ENCODE measurements at places on chromosomes 4 and X.
A peak's percentile ranks its signal among the peaks of the same experiment; 100 is the strongest.

- DNase-seq: no peak
These were observed 67.0 kb upstream of the GPC4 start for GRCh38 chrX:133482056-133482952.

DNA sequence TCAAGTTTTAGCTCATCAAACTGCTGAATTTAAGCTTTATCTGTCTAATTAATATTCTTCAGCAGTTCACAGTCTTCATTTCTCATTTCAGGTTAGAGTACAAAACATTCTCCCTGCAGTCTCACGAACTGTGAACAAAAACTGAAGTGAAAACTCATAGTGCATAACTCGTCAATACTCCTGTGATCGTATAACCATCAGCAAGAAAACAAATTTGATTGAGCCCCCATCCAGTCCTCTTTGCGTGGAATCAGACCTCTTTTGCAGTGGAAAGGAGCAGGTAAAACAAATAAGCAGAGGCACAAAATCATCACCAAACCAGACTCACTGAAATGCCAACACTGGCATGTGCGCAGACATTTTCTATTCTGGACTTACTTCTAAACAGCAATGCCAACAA, 12.7 kb downstream of the ADAM29 start:
- no peak for DNase-seq

- no peak for DNase-seq
These were observed 3.7 kb upstream of the RHOH start for GRCh38 chr4:40193016-40193571.

- no peak for DNase-seq
These were observed 12.0 kb downstream of the CCKAR start for GRCh38 chr4:26478330-26478729.

GRCh38 chr4:3074078-3074845, at the start of the genes HTT and HTT-AS:
Gene HTT (plus strand): TSS chr4:3074681. CDS start chr4:3074826, 145 bp downstream.
Gene HTT-AS (minus strand): TSS chr4:3074538.
- peak; percentile 92 for DNase-seq

GRCh38 chrX:2183193-2183725, 317.5 kb downstream of the DHRSX start:
- DNase-seq: no peak

- no peak for DNase-seq
These were observed 1080.3 kb downstream of the CCSER1 start for GRCh38 chr4:91207535-91207934.

DNA sequence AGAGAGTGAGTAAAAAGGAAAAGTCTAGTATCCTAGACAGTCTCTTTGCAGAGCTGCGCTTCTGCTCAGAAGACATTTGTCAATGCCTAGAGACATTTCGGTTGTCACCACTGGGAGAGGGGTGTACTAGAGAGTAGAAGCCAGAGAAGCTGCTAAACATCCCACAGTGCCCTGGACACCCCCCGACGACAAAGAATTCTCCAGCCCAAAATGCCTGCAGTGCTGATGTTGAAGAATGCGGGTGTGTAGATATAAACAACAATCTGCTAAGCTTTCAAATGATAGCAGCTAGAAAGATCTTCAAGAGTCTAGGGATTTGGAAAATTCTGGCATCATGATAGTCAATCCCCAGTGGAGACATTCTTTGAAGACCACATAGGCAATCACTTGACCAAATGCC, 90.1 kb downstream of the PALLD start:
- DNase-seq: no peak

DNA sequence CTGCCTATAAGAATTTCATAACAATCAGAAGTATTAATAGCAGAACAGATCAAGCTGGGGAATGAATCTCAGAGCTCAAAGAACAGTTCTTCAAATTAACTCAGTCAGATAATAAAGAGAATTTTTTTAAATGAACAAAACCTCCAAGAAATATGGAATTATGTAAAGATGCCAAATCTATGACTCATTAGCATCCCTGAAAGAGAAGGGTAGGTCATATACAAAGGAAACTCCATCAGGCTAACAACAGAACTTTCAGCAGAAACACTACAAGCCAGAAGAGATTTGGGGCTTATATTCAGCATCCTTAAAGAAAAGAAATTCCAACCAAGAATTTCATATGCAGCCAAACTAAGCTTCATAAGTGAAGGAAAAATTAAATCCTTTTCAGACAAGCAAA, 28.6 kb downstream of the CBR4 start:
- no peak for DNase-seq

DNA sequence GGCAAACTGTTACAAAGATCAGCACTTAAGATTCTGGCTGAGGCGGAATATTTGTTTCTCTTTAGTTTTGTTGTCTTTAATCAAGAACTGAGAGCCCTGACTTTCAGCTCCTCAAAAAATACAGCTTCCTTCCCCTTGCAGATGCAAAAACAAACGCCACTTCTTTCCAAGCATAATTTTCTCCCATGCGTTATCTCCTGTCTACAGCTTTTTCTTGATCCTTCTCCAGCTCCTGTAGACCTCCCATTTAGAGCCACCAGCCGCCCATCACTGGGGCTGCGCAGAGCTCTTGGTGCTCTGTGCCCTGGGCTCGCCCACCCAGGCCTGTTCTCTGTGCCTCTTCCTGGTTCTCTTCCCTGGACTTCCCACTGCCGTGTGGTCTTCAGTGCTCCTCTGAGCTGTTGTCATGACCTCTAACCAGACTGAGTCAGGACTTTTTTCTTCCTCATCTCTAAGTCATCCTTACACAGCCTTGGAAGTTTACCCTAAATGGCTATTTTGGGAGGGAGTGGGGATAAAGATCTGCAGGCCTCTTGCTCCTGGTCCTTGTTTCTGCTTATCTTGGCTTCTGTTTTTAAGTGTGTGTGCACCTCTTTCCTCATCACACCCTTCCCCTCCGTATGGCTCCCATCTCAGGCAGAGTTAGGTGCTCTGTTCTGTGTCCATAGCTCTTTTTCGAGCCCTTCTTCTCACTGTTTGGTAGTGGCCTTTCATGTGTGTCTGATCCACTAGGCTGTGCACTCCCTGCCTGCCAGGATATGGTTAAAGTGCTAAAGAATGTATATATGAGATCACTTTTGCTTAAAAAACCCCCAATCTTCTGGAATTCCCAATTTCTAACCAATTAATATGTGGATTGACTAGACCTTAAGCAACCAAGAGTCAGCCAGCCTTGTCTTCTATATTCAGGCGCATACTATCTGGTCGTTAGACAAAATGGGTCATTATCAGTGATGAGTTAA, 122.5 kb downstream of the PTTG2 start:
- DNase-seq: no peak

- DNase-seq: no peak
These were observed 101.8 kb downstream of the AGTR2 start for GRCh38 chrX:116272322-116272721.

GRCh38 chr4:14368391-14368790, 633.9 kb upstream of the CPEB2 start:
- peak; percentile 6 for DNase-seq

- DNase-seq: no peak
These were observed 299.5 kb upstream of the CLNK start for GRCh38 chr4:10983885-10984640.

GRCh38 chr4:67702166-67702565, 1.2 kb upstream of the UBA6 start:
- DNase-seq: no peak

DNA sequence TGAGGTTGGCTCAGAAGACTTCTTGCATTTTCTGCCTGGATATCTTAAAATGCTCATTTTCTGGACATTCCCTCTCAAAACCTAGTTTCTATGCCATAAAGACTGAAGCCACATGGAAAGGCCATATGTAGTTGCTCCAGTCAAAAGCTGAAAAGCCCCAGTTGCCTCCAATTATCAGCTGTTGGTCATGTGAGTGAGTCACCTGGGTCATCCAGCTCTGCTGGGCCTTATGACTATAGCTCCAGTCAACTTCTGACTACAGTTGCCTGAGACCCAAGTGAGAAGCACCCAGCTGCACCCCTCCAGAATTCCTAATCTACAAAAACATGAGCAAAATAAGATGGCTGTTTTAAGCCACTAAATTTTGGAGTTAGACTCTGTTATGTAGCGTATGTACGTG, 41.9 kb downstream of the HELQ start:
- DNase-seq: no peak

DNA sequence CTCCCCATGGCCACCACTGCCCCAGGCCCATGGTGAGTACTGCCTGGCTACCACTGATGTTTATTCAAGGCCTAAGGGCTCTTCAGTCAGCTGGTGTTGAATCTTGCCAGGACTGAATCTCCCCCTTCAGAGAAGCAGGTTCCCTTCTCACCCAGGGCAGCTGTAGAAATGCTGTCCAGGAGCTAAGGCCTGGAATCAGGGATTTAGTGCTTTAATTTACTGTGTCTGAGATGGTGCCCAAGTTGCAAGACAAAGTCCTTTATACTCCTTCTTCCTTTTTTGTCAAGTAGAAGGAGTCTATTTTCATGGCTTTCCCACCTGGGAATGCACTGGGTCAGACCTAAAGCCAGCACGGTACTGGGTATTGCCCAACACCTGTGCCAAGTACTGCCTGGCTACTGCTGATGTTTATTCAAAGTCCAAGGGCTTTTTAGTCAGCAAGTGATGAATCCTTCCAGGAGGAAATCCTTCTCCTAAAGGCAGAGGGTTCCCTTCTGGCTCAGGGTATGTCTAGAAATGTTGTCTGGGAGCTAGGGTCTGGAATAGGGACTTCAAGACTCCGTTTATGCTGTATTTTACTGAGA, 117.6 kb upstream of the ATOH1 start:
- DNase-seq: no peak

DNA sequence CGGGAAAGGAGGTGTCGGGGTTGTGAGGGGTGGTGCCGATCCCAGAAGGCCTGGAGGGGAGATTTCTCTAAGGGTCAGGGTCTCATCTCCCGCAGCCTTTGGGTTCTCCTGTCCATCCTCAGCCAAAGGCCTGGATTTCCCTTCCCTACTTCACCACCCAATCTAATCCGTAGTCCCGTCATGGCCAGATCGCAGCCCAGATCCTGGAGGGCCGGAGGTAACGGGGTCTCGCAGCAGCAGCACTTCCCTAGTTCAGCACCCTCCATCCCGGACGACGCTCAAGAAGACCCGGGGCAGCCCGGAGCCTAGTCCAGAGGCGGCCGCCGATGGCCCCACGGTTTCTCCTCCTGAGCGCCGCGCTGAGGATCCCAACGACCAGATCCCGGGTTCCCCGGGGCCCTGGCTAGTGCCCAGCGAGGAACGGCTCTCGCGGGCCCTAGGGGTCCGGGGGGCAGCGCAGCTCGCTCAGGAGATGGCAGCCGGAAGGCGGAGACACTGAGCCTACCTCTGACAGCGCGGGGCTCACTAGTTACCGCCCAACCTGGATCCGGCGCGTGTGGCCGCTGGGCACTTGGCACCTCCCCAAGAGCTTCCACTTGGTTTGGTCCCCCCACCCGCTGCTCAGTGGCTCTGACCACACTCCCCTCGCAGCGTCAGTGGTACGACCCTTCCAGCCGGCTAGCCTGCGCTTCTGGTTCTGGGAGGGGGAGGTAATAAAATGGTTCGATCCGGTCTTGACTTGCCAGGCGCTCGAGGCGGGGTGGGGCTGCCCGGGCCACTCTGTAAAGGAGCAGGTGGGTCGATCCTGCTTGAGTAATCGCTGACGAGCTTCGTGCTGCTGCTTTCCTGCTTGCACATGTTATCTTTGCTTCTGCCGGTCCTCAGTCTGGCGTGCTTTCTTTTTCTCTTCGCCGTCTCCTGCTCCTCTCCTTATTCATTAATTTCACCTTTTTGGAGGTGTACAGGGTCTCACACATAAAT, 3.6 kb downstream of the MAGIX start:
- DNase-seq: peak; percentile 94

- no peak for DNase-seq
These were observed 161.7 kb downstream of the FBXW7 start for GRCh38 chr4:152374153-152374552.

GRCh38 chr4:79922011-79922410, 151.0 kb downstream of the ANTXR2 start:
- no peak for DNase-seq

GRCh38 chr4:55080174-55080865, 45.1 kb downstream of the KDR start:
- DNase-seq: no peak

DNA sequence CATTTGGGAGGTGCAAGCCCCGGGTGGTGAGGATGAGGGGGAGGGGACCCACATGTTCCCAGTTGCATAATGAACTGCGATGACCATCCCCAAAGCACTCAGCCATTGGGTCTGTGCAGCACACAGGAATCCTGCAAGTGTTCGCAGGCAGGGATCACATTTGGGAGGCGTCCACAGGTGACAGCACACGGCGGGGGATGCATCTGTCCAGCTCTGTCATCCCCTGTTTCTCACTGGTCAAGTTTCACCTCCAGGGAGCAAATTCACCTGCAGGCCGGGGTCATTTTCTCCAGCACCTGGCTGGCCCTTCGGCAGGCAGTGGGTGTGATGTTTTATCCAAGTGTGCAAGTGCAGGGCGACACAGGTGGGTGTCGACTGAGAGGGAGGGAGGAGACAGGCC, 33.3 kb upstream of the SORCS2 start:
- no peak for DNase-seq

DNA sequence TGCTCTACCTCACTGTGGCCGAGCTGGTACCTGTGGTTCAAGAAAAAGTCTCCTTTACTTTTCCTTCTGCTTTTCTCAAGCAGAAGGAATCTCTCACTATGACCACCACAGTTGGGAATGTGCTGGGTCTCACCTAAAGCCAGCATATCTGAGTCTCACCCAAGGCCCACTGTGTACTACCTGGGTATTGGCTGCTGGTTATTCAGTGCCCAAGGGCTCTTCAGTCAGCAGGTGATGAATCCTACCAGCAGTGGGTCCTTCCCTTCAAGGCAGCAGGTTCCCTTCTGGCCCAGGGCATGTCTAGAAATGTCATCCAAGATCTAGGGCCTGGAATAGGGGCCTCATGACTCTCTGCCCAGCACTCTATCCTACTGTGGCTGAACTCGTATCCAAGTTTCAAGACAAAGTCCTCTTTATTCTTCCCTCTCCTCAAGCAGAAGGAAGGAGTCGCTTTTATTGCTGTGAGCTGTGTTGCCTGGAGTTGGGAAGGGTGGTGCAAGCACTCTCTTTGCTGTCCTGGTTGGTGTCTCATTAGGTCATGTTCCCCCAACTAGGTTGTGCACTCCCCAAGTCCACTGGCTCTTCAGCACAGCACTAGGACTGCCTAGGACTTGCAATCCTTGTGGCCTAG, 6.1 kb downstream of the CXCL10 start:
- no peak for DNase-seq

GRCh38 chrX:154758696-154759095, 4.0 kb upstream of the DKC1 start:
- no peak for DNase-seq

DNA sequence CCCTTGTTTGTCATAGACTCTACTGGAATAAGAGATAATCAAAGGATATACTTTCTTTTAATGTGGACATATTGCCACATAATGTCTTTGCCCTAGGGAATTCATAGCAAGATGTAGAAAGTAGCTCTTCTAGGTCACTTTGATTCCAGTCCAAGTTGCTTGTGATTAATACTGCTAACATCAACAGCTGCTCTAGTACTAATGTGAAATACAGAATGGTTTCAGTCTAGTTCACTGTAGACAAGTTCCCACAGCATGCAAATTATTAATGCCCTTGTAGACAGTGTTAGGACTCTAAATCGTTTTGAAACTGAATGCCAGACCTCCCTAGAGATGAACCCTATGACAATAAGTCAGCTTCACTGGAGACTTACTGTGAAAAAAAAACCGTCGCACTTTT, 494.6 kb upstream of the ATOH1 start:
- DNase-seq: no peak

GRCh38 chrX:134676436-134676835, 18.2 kb upstream of the PLAC1 start:
- DNase-seq: no peak

- DNase-seq: no peak
These were observed 27.5 kb upstream of the TBC1D8B start for GRCh38 chrX:106774981-106775380.

All from NCI-H1092 (cell line).